AG09309 (cell line): ENCODE measurements at places on chromosomes 3 and 15.
A peak's percentile ranks its signal among the peaks of the same experiment; 100 is the strongest.

GRCh38 chr3:180694321-180694720, 15.0 kb upstream of the CCDC39 start:
- no peak for DNase-seq

DNA sequence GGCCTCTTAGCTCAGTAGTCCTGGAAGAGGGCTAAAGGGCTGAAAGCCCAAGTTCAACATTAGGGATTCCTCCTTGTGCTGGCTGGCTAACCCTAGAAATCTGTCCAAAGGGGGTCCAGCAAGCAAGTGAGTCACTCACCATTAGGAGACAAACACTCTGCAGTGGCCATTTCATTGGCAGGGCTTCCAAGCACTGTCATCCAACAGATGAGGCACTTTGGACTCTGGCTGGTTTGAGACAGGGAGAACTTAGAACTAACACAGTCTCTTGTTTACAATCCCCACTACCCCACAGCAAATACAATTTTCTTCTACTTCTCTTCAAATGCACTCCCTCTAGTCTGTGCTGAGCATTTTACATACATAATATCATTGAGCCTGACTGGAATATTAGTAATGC, 10.1 kb upstream of the WNT5A start:
- no peak for DNase-seq

DNA sequence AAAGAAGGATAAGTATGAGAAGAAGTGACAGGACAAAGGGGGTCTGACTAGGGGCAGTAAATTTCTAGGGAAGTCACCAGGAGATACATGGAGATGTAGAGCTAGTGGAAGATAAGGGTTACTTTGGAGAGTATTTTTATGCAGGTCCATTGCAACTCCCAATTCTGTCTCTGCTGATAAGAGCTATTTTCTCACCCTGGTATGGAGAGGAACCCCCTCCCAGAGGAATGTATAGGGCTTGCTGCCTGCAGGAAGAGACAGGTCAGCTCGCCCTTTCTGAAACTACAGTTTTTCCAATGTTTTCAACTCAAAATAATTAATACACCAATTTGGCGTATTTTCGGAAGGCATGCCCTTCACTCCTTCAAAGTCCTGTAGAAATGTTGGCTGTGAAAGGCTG, 11.4 kb upstream of the CORO2B start:
- no peak for DNase-seq

DNA sequence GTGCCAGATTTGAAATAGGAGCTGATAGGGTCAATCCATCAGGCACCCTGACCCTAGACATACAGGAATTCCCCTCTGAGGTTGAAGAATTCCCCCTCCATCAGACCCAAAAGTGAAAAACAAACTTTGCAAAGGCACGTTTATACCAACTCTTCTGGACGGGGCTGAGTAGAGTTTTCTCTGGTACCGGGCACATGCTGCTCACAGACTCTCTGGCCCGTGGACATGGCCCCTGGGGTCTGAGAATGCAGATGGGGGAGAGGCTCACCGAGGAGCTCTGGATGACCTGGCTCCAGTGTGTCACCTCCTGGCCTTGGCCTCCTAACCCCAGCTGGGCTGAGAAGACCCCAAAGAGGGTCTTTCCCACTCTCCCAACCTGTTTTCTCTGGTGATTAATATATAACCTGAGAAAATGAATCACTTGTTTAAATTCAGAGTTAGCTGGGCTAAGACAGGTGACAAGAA, 11.2 kb upstream of the LIPC start:
- DNase-seq, result no peak

DNA sequence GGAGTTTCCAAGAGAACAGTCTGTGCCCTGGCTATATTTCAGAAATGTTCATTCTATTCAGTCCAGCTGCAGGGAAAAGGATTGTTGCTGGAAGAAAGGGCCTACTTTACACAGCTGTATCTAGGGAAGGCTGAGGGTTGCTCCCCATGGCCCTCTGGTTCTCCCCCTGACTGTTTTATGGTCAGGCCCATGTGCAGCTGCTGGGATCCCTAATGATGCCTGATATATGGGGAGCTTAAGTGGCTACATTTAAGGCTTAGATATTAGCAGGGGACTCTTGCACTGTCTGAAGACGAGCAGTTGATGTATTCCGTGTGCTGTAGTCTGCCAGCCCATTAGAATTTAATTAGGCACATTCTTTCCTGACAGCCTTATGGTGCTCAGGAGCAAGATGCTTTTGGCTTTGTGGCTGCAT, 72.0 kb downstream of the FAM43A start:
- no peak for DNase-seq

DNA sequence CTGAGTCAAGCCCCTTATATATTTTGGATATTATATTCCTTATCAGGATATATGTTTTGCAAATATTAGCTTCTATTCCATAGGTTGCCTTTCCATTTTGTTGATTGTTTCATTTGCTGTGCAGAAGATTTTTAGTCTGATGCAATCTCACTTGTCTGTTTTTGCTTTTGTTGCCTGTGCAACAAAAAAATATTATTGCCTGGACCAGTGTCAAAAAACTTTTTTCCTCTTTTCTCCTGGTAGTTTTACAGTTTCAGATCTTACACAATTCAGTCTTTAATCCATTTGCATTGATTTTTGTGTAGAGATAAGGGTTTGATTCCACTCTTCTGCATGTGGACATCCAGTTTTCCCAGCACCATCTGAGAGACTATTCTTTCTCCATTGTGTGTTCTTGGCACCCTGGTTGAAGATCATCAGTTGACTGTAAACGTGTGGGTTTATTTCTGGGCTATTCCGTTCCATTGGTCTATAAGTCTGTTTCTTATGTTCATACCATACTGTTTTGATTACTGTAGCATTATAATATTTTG, 228.9 kb upstream of the NR2E3 start:
- DNase-seq, result no peak

GRCh38 chr15:77440378-77440999, 19.8 kb downstream of the HMG20A start:
- DNase-seq, result no peak

DNA sequence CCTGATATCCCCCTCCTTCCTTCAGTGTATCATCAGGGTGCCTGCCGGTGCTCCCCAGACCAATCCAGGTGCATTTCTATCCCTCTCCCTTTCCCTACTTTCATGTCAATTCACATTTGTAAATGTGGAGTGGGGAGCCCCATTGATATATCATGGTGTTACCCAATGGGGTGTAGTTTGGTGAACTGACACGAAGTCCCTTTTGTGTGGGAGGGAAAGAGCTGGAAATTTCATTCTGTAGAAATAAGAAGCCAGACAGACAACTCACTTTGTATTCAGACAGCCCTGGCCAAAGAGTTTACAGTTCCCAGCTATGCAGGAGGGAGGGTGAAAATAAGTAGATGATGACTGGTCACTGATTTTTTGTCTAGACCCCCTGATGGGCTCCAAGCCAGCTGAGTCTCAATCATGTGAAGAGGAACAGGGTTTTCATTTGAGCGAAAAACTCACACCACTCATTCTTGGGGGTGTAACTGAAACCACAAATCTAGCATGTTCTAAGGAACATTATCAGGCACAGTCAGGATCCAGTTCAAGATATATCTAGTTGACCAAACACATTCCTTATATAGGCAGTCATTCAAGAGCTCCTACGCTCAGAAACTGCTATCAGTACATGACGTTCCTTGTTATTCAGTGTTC, 58.9 kb downstream of the LMCD1 start:
- DNase-seq, result peak; percentile 29

DNA sequence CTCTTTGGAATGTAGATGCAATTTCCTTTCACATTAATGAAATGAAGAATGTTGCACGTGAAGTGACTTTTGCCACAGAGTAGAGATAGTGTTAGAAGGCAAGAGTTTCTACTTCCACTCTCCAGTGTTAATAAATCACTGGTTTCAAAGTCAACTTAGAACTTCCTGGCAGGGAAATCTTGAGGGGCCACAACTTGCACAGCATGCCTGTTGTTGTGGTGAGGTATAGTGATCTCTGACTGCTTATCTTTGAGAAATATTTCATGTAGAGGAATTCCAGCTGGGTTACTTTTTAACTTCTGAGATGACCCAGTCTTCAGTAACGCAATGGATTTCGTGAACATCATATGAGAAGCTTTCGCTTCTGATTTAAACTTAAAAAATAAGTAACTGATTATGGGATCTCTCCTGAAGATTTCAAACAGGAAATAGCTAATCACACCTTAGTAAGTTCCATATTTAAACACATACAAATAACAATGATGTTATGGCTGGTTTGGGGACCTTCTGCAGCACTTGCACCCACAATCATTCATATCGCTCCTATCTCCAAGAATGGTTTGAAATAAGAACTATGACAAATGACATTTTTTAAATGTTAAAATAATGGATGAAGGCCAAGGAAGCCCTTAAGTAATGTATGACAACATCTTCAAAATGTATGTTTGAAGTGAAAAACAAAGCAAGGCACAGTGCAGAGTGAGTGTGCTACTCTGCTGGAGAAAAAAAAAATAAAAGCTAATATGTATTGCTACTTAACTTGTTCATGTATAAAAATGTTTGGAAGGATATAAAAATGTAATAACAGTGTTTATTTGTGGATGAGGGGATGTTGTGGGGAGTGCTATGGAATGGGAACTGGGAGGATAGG, 726.5 kb upstream of the NECTIN3 start:
- no peak for DNase-seq

DNA sequence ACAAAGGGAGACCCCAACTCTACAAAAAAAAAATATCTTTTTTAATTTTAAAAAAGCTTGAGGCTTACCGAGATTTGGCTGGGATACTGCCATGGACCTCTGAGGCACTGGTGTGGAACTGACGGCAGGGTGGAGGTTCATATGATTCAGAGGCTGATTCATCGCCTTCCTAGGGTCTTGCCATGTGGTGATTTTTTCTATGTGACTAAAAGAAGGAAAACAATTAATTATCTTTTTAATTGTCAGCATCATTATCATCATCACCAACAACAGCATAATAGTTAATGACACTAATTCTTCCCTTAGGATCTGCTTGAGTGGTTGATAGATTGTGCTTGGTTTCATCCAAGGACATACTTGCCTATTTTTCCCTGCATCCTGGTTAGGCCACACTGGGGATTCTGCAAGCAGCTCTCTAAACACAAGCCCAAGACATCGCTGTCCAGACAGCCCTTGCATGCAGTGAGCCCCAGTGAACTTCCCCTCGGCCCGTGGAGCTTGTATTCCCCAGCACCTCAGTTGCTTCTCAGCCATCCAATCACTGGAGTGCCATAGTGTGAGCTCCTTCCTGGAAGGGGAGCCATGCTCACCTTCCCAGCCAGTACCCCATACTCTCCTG, 84.9 kb downstream of the WWTR1 start:
- no peak for DNase-seq

DNA sequence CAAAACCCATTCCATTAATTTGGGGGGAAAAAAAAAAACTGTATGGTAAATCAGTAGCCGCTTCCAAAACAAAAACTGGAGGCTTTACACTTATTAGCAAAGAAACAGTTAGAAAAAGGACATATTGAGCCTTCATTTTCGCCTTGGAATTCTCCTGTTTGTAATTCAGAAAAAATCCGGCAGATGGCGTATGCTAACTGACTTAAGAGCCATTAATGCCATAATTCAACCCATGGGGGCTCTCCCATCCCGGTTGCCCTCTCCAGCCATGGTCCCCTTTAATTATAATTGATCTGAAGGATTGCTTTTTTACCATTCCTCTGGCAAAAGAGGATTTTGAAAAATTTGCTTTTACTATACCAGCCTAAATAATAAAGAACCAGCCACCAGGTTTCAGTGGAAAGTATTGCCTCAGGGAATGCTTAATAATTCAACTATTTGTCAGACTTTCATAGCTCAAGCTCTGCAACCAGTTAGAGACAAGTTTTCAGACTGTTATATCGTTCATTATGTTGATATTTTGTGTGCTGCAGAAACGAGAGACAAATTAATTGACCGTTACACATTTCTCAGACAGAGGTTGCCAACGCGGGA, 9.4 kb upstream of the RPL24 start:
- DNase-seq, result no peak

GRCh38 chr3:187807086-187807862, 62.0 kb upstream of the BCL6 start:
- peak; percentile 41 for DNase-seq

DNA sequence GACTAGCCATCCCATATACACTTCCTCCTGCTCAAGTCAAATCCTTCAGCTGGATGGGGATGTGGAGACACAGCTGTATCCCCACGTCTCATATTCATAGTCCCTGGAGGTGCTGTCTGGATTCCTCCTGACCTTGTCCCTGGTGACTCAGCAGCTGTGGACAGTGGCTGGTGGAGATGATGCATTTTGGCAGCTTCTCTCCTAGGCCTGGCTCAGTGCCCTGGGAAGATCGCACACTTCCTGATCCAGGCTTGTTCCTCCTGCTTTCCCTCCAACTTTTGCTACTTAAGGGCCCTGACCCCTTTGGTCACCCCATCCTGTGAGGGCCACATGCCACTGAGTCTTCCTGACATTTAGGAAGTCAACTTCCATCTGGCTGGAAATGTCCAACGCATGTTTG, 44.4 kb downstream of the ADAMTSL3 start:
- no peak for DNase-seq

DNA sequence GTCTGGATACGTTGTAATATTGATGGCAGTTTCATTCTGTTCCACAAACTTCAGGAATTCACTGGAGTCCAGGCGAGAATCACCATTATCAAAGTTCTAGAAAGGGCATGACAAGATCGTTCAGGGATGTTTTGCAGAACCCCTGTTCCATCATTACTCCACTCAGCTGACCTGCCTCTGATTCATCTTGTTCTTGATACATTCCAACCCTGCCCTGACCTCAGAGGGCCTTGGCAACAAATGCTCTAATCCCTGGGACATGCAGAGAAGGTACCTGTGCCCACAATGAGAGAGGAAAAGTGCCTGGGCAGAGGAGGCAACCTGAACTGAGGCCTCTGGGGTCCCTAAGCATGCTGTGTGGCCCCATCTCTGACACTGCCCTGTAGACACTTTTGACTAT, 45.9 kb downstream of the FSTL1 start:
- no peak for DNase-seq

GRCh38 chr3:152291649-152292066, 22.9 kb downstream of the MBNL1 start:
- no peak for DNase-seq

GRCh38 chr3:38567498-38567897, 71.4 kb downstream of the EXOG start:
- no peak for DNase-seq

- DNase-seq, result no peak
These were observed 121.0 kb downstream of the PDZRN3 start for GRCh38 chr3:73503781-73504180.

DNA sequence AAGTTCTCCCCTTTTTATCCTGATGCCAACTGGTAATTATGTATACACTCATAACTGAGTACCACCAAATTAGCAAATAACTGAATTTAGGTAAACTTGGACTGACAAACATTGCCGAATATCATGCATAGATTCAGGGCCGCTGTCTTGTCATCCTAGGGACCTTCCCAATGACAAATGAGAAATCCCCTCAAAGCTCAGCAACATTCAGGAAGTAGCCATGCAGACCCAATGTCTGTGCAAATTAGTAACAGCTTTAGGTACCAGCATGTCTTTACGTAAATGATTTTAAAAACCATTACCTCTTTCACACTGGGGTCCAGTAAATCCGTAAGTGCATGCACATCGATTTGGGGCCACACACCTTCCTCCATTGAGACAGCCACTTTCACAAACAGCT, 49.5 kb downstream of the FBN1 start:
- no peak for DNase-seq
